ENCODE measurements at places on chromosomes 11 and 22.

- no peak for DNase-seq
These were observed 760.3 kb downstream of the CNTN5 start for GRCh38 chr11:99781074-99781473.

- no peak for DNase-seq
These were observed 27.8 kb downstream of the ANO1 start for GRCh38 chr11:70105755-70106571.

GRCh38 chr11:105789579-105790420 is 179.9 kb downstream of the GRIA4 start:
- DNase-seq, result no peak

DNA sequence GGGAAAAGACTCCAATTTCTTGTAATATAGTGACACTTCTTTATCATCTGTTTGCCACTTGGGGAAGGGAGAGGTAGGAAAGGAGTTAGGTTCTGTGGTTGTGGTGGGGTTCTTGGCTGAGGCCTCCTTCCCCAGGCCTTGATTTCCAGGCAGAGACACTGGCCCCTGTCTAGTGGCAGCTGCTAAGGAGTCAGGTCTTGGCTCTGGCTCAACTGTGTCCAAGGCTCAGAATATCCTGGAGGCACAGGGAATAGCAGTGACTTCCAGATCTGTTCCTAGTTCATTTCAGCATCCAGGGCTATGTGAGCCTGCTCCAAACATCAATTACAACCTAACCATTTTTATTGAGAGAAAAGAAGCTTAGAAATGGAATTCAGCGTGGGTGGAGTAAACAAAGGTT is 29.5 kb downstream of the PPFIBP2 start:
- no peak for DNase-seq

DNA sequence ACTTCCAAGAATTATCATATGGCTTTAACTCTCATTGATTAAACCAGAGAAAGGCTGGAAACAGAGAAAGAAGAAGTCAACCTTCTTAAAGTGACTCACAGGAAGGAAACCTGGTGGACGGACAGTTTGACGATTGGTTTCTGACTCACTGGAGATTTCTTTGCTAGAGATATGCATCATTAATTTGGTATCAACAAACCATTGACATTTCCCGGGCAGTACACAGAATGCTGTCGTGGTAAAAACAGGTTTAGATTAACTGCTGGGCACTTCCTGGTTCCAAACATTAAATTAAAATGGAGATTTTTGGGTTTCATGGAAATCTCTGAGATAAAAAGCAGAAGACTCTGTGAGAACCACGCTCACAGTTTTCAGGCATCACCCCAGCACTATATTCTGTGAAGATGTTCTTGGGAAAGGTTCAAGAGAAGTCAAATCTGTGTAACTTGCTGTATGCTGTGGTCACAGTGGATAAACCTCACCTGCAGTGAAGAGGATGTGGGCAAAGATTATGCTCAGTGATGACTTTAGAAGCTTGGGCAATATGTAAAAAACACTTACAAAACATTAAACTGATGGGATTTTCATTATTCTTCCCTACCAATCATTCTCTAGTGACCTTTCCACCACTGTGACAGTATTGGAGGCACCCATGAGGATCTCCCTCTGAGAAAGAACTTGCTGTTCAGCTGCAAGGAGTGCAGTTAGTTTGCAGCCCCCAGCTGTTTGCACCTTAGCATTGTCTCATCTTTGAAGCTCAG is 61.1 kb upstream of the CD44 start:
- no peak for DNase-seq

GRCh38 chr22:37563153-37564081 is 3.1 kb downstream of the CDC42EP1 start:
- no peak for DNase-seq

- no peak for DNase-seq
These were observed 475.4 kb downstream of the INSC start for GRCh38 chr11:15590132-15590531.

- DNase-seq, result no peak
These were observed 33.3 kb downstream of the ME3 start for GRCh38 chr11:86639137-86639536.

DNA sequence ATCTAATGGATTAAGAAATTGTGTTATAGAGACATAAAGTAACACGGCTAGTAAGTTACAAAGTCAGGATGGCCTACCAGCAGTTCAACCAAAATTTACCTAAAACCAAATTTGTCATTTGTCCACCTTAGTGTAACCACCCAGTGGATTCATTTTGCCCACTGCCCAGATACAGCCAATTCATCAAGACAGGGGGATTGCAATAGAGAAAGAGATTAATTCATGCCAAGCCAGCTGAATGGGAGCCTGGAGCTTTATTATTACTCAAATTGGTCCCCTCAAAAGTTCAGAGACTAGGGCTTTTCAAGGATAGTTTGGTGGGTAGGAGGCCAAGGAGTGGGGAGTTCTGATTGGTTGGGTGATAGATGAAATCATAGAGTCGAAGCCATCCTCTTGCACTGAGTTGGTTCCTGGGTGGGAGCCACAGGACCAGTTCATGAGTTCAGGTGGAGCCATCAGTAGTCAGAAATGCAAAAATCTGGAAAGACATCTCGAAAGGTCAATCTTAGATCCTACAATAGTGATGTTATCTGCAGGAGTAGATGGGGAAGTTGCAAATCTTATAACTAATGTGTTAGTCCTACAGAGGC is 304.2 kb upstream of the CADM1 start:
- DNase-seq, result no peak

- DNase-seq, result peak; percentile 85
These were observed 521 bp downstream of the SRSF8 start for GRCh38 chr11:95067039-95067840.

- DNase-seq, result no peak
These were observed 42.8 kb downstream of the WNT7B start for GRCh38 chr22:45934168-45934564.

GRCh38 chr11:8573777-8574176 is 20.3 kb downstream of the STK33 start:
- no peak for DNase-seq

GRCh38 chr22:50613291-50613981 is 12.8 kb downstream of the MAPK8IP2 start:
- DNase-seq, result no peak

GRCh38 chr11:96960926-96961325 is 571.1 kb downstream of the JRKL start:
- DNase-seq, result no peak

GRCh38 chr11:86129740-86130540 is 61.1 kb upstream of the PICALM start:
- no peak for DNase-seq

- DNase-seq, result no peak
These were observed at the start of the genes NLRP14 and ZNF214 for GRCh38 chr11:7020183-7020917. TSS of gene NLRP14 (plus strand) at chr11:7020479. CDS start at chr11:7038587, 18,108 bp downstream. TSS of gene ZNF214 (minus strand) at chr11:7020346. CDS start at chr11:7002835, 17,511 bp downstream.

DNA sequence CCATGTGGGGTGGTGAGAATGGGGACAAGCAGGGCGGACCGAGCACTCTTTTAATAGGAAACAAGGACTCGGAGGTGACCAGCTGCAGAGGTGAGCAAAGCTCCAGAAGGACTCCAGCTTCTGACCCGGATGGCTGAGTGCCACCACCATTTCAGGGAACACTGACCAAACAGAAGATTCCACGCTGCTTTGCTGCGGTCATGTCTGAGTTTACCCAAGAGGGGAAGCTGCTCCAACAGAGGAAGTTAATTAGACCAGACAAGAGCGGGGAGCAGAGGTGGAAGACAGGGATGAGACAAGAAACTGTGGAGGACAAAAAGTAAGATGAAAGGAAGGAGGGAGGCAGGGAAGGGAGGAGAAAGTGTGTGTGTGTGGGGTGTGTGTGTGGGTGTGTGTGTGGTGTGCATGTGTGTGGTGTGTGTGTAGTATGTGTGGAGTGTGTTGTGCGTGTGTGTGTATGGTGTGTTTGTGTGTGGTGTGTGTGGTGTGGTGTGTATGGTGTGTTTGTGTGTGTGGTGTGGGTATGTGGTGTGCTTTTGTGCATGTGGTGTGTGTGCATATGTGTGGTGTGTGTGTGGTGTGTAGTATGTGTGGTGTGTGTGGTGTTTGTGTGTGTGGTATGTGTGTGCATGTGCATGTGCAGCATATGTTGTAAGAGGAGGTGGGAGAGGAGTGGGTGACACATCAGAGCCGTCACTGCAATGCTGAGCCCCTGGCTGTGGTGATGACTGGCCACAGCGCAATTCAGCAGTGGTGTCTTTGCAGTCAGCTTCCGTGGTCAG is 82.2 kb upstream of the AKIP1 start:
- no peak for DNase-seq

DNA sequence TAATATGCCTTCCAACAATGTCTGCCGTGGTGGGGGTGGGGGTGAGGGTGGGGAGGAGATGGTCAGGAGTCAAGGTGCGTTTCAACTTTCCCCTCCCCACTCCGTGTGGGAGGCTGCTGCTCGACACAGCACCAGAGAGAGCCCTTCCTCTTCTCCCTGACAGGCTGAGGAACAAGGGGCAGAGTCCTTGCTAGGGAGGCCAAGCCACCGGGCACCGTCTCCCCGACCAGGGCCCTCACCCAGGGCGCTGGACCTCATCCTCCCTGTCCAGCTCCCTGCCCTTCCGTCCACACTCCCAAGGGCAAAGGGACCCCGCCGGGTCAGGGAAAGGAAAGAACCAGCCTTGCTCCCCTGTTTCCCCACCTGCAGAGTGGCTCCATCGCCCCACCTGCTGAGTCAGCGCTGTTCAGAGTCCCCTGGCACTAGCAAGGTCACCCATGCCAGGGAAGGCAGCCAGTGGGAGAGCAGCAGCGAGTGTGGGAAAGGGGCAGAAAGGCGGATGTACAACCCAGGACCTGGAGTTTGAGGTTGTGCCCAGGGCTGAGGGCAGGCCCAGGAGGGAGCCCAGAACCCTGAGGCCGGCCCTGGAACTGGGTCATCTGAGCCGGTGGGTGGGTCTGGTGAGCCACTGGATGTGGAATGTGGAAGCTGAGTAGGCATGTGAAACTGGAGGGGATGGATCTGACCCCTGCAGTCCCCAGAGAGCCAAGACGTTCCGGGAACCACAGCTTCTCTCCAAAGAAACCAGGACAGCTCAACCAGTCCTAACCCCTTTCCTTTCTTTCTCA is 47.2 kb downstream of the BUD13 start:
- no peak for DNase-seq

DNA sequence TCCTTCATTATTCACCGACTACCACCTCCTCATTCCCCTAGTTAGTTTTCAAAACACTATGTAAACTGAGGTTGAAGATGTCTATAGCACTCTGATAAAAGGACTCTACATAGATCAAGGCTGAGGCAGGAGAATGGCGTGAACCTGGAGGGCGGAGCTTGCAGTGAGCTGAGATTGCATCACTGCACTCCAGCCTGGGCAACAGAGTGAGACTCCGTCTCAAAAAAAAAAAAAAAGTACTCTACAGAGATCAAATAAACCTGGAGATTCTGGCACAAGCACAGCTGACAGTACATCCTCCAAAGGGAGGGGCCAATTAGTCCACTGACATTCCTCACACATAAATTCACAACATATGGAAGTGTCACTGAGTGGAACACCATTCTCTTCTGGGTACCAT is 31.0 kb downstream of the TSG101 start:
- no peak for DNase-seq

GRCh38 chr11:91199866-91200265 is 977.0 kb upstream of the CHORDC1 start:
- no peak for DNase-seq

GRCh38 chr11:22189660-22190059 is 3.2 kb upstream of the ANO5 start:
- DNase-seq, result no peak

DNA sequence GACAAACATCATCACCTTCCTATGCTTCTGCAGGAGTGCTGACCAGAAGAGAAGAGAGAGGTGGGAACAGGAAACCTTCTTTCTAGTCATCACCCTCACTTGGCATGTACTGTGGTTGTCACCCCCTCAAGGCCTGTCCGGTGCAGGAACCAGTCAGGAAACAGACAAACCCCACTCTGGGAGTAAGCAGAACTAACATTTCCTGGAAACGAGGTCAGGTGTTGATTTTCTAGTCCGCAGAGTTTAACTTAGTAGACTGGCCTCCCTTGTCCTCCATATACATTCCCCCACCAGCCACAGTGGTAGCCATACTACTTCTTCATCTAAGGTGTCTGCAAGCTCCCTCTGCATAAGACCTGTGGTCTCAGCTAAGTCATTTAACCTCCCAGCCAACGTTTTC is 80.7 kb upstream of the NCAM1 start:
- DNase-seq, result no peak

DNA sequence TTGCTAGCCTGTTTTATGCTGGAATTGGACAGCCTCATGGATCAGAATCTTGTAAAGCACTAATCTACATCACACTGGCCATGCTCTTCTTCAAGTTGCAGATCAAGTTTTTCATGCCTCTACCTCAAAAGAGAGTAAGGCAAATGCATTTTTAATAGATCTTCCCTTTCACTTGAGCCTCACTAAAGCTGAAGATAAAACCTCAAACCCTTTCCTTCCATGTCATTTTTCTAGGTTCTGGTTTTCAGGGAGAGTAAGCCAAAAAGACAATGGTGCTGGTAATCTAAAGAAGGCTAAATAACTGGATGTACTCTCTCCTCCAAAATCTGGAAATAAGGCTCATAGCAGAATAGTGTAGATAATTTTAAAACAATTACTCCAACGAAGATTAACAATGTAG is 28.3 kb downstream of the POU2AF1 start:
- DNase-seq, result no peak

GRCh38 chr11:1073261-1073724 is 1.4 kb upstream of the MUC2 start:
- DNase-seq, result peak; percentile 47

GRCh38 chr11:30196400-30197206 is 34.2 kb upstream of the FSHB start:
- DNase-seq, result peak; percentile 42

GRCh38 chr22:39723899-39724351 is 153.4 kb downstream of the CACNA1I start:
- DNase-seq, result no peak

DNA sequence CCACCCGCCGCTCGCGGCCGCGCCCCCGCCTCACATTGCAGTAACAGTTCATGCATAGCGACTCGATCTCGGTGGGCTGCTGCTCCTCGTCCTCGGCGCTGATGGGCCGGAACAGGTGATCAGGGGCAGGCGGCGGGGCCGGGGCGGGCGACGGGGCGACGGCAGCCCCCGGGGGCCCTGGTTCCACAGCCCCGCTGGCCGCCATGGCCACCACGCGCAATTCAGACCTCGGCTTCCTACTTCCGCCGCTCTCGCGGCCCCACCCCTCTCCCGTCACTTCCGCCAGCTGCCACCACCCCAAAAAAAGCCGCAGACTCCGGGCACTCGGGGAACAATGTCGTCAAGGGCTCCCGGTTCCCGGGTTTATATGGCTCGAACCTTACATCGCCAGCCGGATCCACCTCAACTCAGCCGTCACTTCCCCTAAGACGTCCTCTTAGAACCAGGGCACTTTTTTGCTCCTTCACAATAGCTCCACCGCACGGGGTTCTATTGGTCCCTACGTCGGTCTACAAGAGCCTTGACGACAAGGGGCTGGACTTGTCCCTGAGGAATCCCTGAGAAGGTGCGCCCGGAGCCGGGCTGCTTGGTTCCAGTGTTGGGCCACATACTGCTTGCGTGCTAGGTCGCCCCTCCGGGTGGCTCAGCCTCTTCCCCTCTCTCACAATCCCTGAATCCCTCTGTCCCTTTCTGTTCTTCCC is at the start of gene ZPR1:
ZPR1 (minus strand) TSS at position 238 of the 701 bp plus-strand sequence; CDS start at position 205, 33 bp downstream.
- DNase-seq, result peak; percentile 87

GRCh38 chr11:6301096-6301495 is 19.2 kb downstream of the CAVIN3 start:
- no peak for DNase-seq

GRCh38 chr22:37141476-37141875 is 8.2 kb downstream of the IL2RB start:
- no peak for DNase-seq
